ENCODE measurements at places on chromosomes 3 and 15. TPM values are rescaled to one million over a fixed set of nuclear protein-coding genes. Genes with fewer than 3 reads are reported as not detected.

Gene HHLA2
- total RNA-seq: not detected

Gene RTP1
- total RNA-seq: not detected

Gene TMEM266
- 0.12 TPM for total RNA-seq

Gene C3orf22
- not detected for total RNA-seq

Gene STAC
- 14.3 TPM for total RNA-seq

Gene TRIM42
- not detected for total RNA-seq

Gene SLC35G2
- 9.8 TPM for total RNA-seq

Gene NPAP1
- not detected for total RNA-seq

Gene ZNF774
- 0.85 TPM for total RNA-seq

Gene SNRPA1
- 12.0 TPM for total RNA-seq

Gene COLQ
- 0.61 TPM for total RNA-seq

Gene LRRC31
- total RNA-seq: not detected

Gene EPHA3
- total RNA-seq: 0.65 TPM

Gene ZNF620
- 0.65 TPM for total RNA-seq

Gene TTLL13
- 0.16 TPM for total RNA-seq

Gene CFAP100
- not detected for total RNA-seq

Gene GHRL
- 0.36 TPM for total RNA-seq

Gene KIF23
- 10.5 TPM for total RNA-seq

Gene NMNAT3
- 1.1 TPM for total RNA-seq

Gene ZNF609
- 27.6 TPM for total RNA-seq

Gene LTK
- 0.32 TPM for total RNA-seq

Gene PPARG
- 20.8 TPM for total RNA-seq

Gene PIAS1
- total RNA-seq: 29.9 TPM

Gene CHRNA5
- 1.3 TPM for total RNA-seq

Gene AHSG
- total RNA-seq: not detected

Gene FBXO40
- not detected for total RNA-seq

Gene ACTRT3
- total RNA-seq: 9.2 TPM

Gene MESP2
- total RNA-seq: 0.32 TPM

Gene ADCY5
- 1.3 TPM for total RNA-seq

Gene CCR1
- 0.81 TPM for total RNA-seq

Gene EPHB1
- total RNA-seq: 1.5 TPM

Gene PLA2G4B
- total RNA-seq: 0.36 TPM

Gene NLGN1
- 10.9 TPM for total RNA-seq

Gene FOXL2NB
- total RNA-seq: 10.4 TPM

Gene MYH15
- 0.16 TPM for total RNA-seq

Gene GOLGA6L4
- 1.3 TPM for total RNA-seq

Gene SNUPN
- 33.9 TPM for total RNA-seq
